DMS 273 treated with DMSO at 0.1 percent for 48 hours (cell line): ENCODE measurements at places on chromosomes 1 and 21.
A peak's percentile ranks its signal among the peaks of the same experiment; 100 is the strongest.

DNA sequence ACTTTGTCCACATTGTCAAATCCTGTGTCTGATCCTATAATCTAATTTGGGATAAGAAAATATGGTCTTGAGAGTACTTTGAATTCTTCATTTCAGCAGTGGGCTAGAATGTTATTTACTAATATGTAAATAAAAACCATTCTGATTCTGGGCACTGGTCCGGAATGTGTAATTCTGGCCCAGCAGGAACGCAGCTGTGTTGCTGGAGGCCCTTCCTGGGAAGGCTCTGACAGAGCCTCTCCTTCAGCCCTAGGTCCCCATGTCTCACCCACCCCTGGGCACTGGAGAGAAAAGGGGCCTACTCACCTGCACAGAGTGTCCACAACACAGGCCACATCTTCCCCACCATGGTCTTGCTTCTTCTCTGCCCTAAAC is 251 bp downstream of the GPA33 start:
- no peak for DNase-seq

GRCh38 chr1:214416858-214417257 is 134.5 kb downstream of the PTPN14 start:
- no peak for DNase-seq

GRCh38 chr1:53073868-53074311 is 11.9 kb downstream of the PODN start:
- DNase-seq, result peak; percentile 80

- no peak for DNase-seq
These were observed at the start of gene TFAP2E for GRCh38 chr1:35573198-35574124. Gene TFAP2E (plus strand): TSS chr1:35573314. CDS start chr1:35573578, 264 bp downstream.

- DNase-seq, result no peak
These were observed 1.4 kb upstream of the EPHB2 start for GRCh38 chr1:22709227-22709626.

GRCh38 chr1:184153731-184154130 is 102.2 kb downstream of the TSEN15 start:
- no peak for DNase-seq

GRCh38 chr1:107692580-107693345 is 272.2 kb downstream of the VAV3 start:
- peak; percentile 90 for DNase-seq

- DNase-seq, result no peak
These were observed 16.5 kb downstream of the SOD1 start for GRCh38 chr21:31675960-31676359.

- DNase-seq, result peak; percentile 2
These were observed 209.9 kb downstream of the FAF1 start for GRCh38 chr1:50750021-50750619.

DNA sequence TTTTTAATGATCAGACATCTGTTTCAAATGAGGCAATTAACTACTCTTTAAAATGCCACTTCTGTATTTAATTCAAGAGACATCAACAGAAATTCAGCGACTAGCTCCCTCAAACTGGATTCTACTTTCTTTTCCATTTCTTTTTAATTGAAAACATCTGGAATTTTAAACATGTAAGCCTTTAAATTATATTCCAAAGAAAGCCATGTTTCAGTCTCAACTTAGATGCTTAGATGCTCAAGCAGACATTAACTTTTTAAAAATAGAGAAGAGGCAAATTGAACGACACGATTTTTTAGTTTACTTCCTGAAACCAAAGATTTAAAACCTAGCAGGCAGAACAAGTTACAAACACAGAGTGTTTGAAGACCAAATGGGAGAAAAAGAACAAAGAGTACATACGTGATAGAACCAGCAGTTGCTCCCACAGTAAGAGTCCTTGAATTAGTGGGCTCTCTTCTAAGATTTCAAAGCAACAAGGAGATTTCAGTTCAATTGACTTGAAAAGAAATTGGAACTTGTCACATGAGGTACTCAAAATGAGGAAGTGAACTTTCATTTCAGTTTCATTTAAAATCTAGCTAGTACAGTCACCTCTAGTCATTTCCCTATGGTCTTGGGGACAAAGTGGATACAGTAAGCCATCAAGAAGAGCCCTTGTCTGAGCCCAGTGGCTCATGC is at the start of gene CTSS:
Gene CTSS (minus strand): TSS at position 483 of the 681 bp plus-strand sequence. CDS start 1,015 bp downstream, outside the sequence.
- no peak for DNase-seq

GRCh38 chr1:74732960-74733603 is at the start of the genes CRYZ and TYW3:
Gene CRYZ (minus strand): TSS chr1:74733050. CDS start chr1:74724821, 8,229 bp downstream.
Gene TYW3 (plus strand): TSS chr1:74733152. CDS start chr1:74733245, 93 bp downstream.
- DNase-seq, result peak; percentile 84

DNA sequence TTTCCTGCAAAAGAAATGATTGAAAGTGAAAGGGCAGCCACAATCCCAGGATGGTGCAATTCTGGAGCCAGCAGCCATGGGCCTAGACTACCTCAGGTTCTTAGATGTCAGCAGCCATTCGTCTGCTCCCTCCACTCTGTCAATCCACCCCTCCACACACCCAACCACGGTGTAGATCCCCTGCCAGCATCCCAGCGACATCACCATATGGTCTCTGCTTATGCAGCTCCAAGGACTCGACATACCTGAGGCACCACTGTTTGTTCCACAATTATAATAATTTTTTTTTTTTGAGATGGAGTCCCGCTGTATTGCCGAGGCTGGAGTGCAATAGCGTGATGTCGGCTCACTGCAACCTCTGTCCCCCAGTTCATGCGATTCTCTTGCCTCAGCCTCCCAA is 6.5 kb downstream of the SYNC start:
- no peak for DNase-seq

GRCh38 chr1:233656687-233657086 is 42.8 kb downstream of the KCNK1 start:
- no peak for DNase-seq

- no peak for DNase-seq
These were observed 1.4 kb downstream of the ZNF697 start for GRCh38 chr1:119646521-119647227.

- no peak for DNase-seq
These were observed 127.3 kb downstream of the HHIPL2 start for GRCh38 chr1:222420633-222421032.

DNA sequence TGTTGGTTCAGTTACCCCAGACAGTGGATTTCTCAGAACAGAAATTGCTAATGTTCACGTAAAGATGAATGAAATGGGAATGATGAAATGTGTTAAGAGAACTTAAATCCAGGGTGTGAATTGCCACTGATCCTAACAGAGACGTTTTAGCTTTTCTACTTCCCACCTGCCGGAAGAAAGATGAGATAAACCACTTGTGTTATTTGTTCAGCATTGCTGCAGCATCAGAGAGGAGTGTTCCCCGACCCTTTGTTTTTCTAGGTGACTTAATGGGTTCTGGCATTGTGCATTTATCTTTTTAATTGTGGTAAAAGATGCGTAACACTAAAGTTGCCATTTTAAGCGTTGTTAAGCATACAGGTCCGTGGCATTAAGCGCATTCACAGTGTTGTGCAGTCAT is 122.3 kb downstream of the GALNT2 start:
- DNase-seq, result no peak

DNA sequence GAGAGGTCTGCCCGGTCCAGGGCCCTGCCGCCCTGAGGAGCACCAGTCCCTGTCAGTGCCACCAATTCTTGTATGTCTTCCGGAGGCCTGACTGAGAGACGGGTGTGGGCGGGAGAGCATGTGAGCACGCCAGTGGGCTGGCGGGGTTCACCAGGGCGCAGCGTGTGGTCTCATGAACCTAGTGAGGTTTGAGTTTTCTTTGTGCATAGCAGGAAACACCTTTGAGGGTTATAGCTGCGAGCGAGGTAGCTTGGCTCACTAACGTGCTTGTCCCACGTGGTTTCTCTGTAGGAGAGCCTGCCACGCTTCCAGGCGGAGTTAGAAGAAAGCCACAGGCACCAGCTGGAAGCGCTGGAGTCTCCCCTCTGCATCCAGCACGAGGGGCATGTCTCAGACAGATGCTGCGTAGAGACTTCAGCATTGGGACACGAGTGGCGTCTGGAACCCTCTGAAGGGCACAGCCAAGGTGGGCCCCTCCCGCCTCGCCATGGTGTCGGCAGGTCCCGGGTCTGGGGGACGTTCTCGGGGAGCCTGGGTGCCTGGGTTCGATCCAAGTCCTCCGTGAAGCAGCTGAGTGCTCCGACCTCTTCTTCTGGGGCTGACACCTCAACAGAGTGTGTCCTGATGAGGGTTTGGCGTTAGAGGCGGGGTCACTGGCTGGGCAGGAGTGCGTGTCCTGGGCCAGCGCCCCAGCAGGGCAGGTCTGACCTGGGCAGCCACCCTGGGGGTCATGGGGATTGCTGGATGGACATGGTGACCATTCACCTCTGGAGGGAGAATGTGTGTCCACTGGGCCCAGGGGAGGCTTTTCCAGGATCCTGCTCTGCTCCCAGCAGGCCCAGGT is 31.4 kb downstream of the PCNT start:
- DNase-seq, result no peak
